ENCODE measurements at places on chromosomes 13 and 19. TPM values are rescaled to one million over a fixed set of nuclear protein-coding genes. Genes with fewer than 3 reads are reported as not detected.

DNA sequence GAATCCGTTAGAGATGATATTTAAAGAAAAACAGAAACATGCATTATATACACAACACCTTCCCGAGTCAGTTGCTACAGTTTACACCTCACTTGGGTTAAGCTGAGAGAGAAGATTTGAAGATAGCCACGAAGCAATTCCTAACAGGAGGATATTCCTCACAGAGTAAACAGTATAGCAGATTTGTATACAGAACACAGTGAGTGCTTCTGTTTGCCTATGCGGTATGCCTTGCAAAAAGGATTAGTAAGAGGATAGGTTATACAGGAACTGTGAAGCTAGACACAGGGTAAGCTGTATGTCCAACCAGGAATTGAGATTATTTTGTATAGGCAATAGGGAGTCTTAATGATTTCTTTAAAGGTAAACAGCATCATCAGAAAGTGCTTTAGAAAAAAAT, 471.8 kb downstream of the LIG4 start:
- no peaks in the 10 kb centered on the region for H3K4me1 ChIP-seq
- H3K36me3 ChIP-seq = no peaks in the 10 kb centered on the region
- DNase-seq = no peak
- H3K27me3 ChIP-seq = no peaks in the 10 kb centered on the region
- H3K27ac ChIP-seq = no peak overlapping the region

DNA sequence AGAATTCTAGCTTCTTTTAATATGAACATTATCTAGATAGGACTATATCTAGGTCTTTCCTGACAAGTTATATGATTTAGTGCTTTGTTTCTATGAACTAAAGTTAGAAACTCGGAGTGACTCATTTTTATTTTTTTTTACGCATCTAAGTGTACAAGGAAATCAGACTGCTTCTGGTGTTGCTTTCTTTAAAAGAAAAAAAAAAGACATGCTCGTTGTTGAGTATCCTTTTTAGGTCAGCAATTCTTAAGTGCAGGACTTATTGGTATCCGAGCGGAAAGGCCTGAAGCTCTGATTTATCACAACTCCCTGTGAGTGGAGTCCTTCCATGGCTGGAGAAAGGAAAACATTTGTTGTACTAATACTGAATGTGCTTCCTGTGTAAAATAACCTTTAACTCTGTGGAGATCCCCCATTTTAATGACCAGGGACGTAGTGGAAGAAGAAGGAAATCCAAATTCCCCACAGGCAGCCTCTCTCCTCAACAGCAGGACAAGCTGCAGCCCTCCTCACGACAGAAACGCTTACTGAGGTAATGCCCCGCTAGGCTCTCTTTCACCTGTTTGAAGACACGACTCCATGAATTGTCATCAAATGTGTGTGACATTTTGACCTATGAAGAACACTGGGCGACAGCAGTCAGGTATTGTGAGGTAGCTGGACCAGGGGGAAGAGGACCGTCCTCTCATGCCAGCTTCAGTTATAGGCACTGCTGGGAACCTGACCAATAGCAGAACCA, 17.9 kb upstream of the POMP start:
- no peak overlapping the region for H3K4me3 ChIP-seq
- no peaks in the 10 kb centered on the region for H3K36me3 ChIP-seq
- no peaks in the 10 kb centered on the region for H3K27me3 ChIP-seq
- DNase-seq = no peak
- H3K4me1 ChIP-seq = no peaks in the 10 kb centered on the region

- H3K27me3 ChIP-seq = peaks cover 12% of the 10 kb centered on the region
- H3K36me3 ChIP-seq = peaks cover 17% of the 10 kb centered on the region
- H3K4me3 ChIP-seq = peak within 1 kb of the TSS; percentile 89
- peaks cover 11% of the 10 kb centered on the region for H3K4me1 ChIP-seq
- DNase-seq = peak; percentile 93
Observed at GRCh38 chr19:35248310-35249145, at the start of gene LSR. TSS of gene LSR (plus strand) at chr19:35249002. CDS start at chr19:35249023, 21 bp downstream.

The C3 gene
- 79.1 TPM for polyA plus RNA-seq

GRCh38 chr13:19818223-19818842, 35.6 kb upstream of the PSPC1 start:
- H3K27ac ChIP-seq = no peak overlapping the region
- DNase-seq = peak; percentile 61
- H3K36me3 ChIP-seq = peaks cover 17% of the 10 kb centered on the region
- H3K27me3 ChIP-seq = no peaks in the 10 kb centered on the region

- no peak overlapping the region for H3K27ac ChIP-seq
- DNase-seq = no peak
- no peaks in the 10 kb centered on the region for H3K27me3 ChIP-seq
- H3K4me1 ChIP-seq = no peaks in the 10 kb centered on the region
Observed at GRCh38 chr19:35080613-35081170, 34.9 kb upstream of the FXYD3 start.

The FOXA3 gene
- 21.3 TPM for polyA plus RNA-seq

DNA sequence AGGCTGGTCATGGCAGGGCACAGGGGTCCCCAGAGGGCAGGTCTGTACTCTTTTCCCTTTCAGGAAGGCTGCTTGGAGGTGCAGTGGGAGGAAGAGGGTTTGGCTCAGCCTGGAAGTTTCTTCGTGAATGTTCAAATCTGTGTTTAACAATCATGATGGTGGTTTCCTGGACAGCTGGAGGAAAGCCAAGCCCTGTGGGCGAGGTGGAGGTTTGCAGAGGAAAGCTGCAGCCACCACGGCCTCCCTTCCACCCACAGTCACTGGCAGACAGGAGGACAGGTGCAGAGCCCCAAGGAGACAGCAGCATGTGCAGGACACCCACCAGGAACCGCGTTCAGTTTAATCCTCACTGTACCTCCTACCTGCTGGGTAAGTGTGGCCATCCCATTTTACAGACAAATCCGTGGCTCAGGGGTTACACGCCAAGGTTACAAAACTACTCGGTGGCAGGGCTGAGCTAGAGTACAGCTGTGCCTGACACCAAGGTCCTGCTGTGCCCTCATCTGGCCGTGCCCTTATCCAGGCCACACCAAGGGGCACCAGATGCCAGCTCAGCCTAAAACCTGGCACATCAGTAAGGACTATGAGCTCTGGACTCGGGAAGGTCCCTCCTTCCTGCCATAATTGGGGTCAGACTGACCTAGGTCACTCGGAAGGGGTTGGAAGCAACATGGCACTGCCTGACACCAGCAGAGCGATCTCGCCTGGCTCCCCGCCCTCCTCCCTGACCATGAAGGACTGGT, 34.1 kb downstream of the SUGP2 start:
- no peak overlapping the region for H3K27ac ChIP-seq
- no peak overlapping the region for H3K4me3 ChIP-seq
- H3K36me3 ChIP-seq = peaks cover 60% of the 10 kb centered on the region
- no peak for DNase-seq

- H3K27me3 ChIP-seq = no peaks in the 10 kb centered on the region
- no peak overlapping the region for H3K27ac ChIP-seq
- H3K36me3 ChIP-seq = no peaks in the 10 kb centered on the region
Observed at GRCh38 chr13:67278235-67278634, 48.1 kb upstream of the PCDH9 start.

The EID2B gene
- 2.0 TPM for polyA plus RNA-seq

GRCh38 chr19:1028062-1028926, 1.9 kb downstream of the CNN2 start:
- peak; percentile 81 for DNase-seq
- H3K4me3 ChIP-seq = peak overlapping the region; percentile 85
- peak overlapping the region; percentile 65 for H3K27ac ChIP-seq

DNA sequence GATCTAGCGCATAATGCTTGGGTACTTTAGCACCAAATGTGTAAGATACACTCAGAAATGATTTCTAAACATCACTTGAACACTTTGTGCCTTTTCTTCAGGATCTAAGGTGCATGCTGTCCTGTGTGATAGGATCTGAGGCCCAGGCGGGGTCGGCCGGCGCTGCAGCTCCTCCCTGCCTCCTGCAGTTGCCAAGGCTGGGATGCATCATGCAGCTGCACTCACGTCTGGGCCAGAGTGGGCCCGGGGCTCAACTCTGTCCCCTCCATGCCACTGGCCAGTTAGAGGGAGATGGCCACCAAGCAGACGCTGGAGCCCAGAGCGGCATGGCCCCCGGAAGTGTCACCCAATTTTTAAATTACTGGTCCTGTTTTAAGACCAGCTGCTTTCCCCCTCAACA, 29.3 kb upstream of the CD33 start:
- H3K36me3 ChIP-seq = no peaks in the 10 kb centered on the region
- no peaks in the 10 kb centered on the region for H3K27me3 ChIP-seq
- H3K27ac ChIP-seq = no peak overlapping the region
- H3K4me3 ChIP-seq = no peak overlapping the region
- no peak for DNase-seq

DNA sequence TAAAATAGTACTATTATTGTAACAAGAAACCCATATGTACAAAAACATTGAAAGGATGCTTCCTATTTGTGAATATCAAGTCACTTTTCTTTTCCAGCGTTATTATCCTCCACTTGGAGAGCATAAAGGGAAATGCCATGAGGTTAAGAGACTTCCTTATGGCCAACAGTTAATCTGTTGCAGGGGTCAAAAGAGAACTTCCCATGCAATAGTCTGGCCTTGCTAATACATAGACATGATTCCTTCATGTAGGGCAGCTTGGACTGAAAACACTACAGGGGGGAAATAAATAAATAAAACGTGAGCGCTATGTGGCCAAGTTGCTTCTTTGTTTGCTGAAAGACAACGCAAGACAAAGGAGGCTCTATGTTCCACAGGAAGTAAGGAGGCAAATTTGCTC, 269.1 kb upstream of the EDNRB start:
- no peak overlapping the region for H3K4me3 ChIP-seq
- no peaks in the 10 kb centered on the region for H3K36me3 ChIP-seq
- DNase-seq = no peak
- no peaks in the 10 kb centered on the region for H3K4me1 ChIP-seq
- H3K27ac ChIP-seq = no peak overlapping the region
- H3K27me3 ChIP-seq = no peaks in the 10 kb centered on the region

The VAV1 gene
- polyA plus RNA-seq = 3.2 TPM

DNA sequence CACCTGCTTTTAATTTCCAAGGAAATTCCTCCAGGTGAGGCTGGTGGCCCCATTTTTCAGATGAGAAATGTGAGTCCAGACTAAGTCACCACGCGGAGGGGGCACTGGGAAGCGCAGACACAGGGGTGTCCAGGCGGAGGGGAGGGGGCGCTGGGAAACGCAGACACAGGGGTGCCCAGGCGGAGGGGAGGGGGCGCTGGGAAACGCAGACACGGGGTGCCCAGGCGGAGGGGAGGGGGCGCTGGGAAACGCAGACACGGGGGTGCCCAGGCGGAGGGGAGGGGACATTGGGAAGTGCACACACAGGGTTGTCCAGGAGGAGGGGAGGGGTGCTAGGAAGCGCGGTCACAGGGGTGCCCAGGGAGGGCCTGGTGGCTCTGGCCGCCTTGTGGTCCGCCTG, 3.5 kb downstream of the GRK1 start:
- H3K27ac ChIP-seq = no peak overlapping the region
- no peaks in the 10 kb centered on the region for H3K36me3 ChIP-seq
- no peak overlapping the region for H3K4me3 ChIP-seq
- H3K4me1 ChIP-seq = no peaks in the 10 kb centered on the region
- H3K27me3 ChIP-seq = no peaks in the 10 kb centered on the region

- no peaks in the 10 kb centered on the region for H3K4me1 ChIP-seq
- no peak overlapping the region for H3K4me3 ChIP-seq
- H3K27ac ChIP-seq = no peak overlapping the region
- no peaks in the 10 kb centered on the region for H3K27me3 ChIP-seq
Observed at GRCh38 chr13:75715601-75716523, 79.7 kb downstream of the LMO7 start.

GRCh38 chr13:59542303-59542702, 621.4 kb downstream of the DIAPH3 start:
- H3K27ac ChIP-seq = no peak overlapping the region
- H3K4me3 ChIP-seq = no peak overlapping the region
- DNase-seq = no peak
- no peaks in the 10 kb centered on the region for H3K4me1 ChIP-seq

The OR4F17 gene
- not detected for polyA plus RNA-seq

GRCh38 chr13:30786648-30787047, 51.3 kb downstream of the ALOX5AP start:
- H3K4me3 ChIP-seq = no peak overlapping the region
- no peaks in the 10 kb centered on the region for H3K4me1 ChIP-seq
- H3K36me3 ChIP-seq = no peaks in the 10 kb centered on the region
- peaks cover 2% of the 10 kb centered on the region for H3K27me3 ChIP-seq
- DNase-seq = no peak
- no peak overlapping the region for H3K27ac ChIP-seq

The LCP1 gene
- polyA plus RNA-seq = 41.1 TPM

The NANOS3 gene
- polyA plus RNA-seq = 2.3 TPM

GRCh38 chr13:50998326-50998725, 88.7 kb downstream of the RNASEH2B start:
- H3K4me1 ChIP-seq = peaks cover 42% of the 10 kb centered on the region
- H3K27me3 ChIP-seq = no peaks in the 10 kb centered on the region
- no peak overlapping the region for H3K4me3 ChIP-seq
- no peaks in the 10 kb centered on the region for H3K36me3 ChIP-seq
- H3K27ac ChIP-seq = no peak overlapping the region
